Motor neuron (in vitro differentiated cells): ENCODE measurements at places on chromosomes 4 and X. TPM values are rescaled to one million over a fixed set of nuclear protein-coding genes. Genes with fewer than 3 reads are reported as not detected.

MAGEC2 gene
- total RNA-seq = not detected in 2 replicates

MID1IP1 gene
- 64.2 TPM in 2 replicates for total RNA-seq

FBXL5 gene
- 61.3 and 63.9 TPM in 2 replicates for total RNA-seq

GPR34 gene
- 0.46 and 0.86 TPM in 2 replicates for total RNA-seq

CENPI gene
- 0.11 and 0.20 TPM in 2 replicates for total RNA-seq

ZNF711 gene
- 1.2 and 5.5 TPM in 2 replicates for total RNA-seq

CCSER1 gene
- 31.7 and 39.4 TPM in 2 replicates for total RNA-seq

FHL1 gene
- 69.5 and 73.5 TPM in 2 replicates for total RNA-seq

KLHL13 gene
- total RNA-seq = 38.5 and 38.6 TPM in 2 replicates

PSAPL1 gene
- 0.08 and 0.09 TPM in 2 replicates for total RNA-seq

PDCL2 gene
- not detected in 2 replicates for total RNA-seq

SLC34A2 gene
- total RNA-seq = 0.05 and 0.19 TPM in 2 replicates

F8A3 gene
- total RNA-seq = not detected in 2 replicates
